ENCODE measurements at places on chromosomes 1 and 21. TPM values are rescaled to one million over a fixed set of nuclear protein-coding genes. Genes with fewer than 3 reads are reported as not detected.
A peak's percentile ranks its signal among the peaks of the same experiment; 100 is the strongest.

- DNase-seq: no peak
These were observed 240.3 kb downstream of the OLFM3 start for GRCh38 chr1:101756411-101756810.

DNA sequence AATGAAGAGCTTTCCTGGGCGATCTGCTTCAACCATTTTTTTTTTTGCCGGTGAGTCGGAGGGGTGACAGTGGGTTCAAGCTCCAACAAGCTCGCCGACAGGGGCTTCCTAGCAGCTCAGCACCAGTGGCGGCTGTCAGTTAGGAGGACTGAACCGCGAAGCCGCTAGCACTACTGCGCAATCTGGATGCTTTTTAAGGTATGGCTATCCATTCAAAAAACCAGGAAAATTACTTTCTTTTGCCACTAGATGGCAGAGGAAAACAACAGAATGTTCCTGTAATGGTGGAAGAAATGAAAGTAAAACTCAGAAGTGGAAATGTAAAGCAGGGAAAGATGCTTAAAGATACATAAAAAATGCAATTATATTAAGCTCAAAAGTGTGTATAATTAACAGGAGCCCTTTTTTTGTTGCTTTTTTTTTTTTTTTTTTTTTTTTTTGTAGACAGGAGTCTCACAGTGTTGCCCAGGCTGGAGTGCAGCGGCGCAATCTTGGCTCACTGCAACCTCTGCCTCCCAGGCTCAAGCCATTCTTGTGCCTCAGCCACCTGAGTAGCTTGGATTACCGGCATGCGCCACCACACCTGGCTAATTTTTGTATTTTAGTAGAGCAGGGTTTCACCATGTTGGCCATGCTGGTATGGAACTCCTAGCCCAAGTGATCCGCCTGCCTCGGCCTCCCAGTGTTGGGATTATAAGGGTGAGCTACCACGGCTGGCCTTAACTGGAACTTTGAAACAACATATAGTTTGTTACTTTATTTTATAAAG, 8.5 kb downstream of the KYAT3 start:
- no peak for DNase-seq

PGM1 gene
- total RNA-seq: 258 TPM

- DNase-seq: no peak
These were observed 69.8 kb downstream of the STUM start for GRCh38 chr1:226618380-226618779.

GRCh38 chr1:19758227-19758830, 41.4 kb downstream of the TMCO4 start:
- no peak for DNase-seq

- no peak for DNase-seq
These were observed 1.8 kb upstream of the PTPN14 start for GRCh38 chr1:214553142-214553710.

GABRD gene
- total RNA-seq: not detected

HAPLN2 gene
- total RNA-seq: 1.8 TPM

GRCh38 chr1:174262349-174263241, 103.3 kb downstream of the RABGAP1L start:
- no peak for DNase-seq

DNA sequence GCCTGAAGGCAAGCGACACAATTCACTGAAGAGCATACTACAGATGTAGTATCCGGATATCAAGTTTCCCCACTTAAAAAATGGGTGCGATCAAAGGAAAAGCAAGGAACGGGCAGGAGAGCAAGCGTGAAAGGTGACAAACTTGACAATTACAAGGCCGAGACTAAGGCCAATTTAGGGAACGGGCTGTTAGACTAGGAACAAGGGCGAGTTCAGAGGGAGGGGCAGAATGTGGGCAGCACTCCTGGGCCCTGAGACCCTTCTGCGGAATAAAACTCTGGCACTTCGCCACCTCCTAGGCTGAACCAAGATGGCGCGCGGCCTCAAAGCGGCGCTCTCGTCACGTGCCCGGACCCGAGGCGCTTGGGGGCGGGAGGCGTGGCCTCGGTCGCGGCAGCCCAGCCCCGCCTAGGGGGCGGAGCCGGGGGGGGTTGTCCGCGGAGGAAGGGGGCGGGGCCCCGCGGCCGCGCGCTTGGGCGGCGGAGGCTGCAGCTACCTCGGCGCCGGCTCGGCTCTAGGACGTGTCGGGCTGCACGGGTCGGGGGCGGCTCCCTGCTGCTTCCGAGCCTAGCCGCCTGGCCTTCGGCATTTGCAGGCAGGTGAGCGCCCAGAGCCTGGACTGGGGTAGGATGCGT, at the start of gene PPFIA4:
TSS of gene PPFIA4 (plus strand) at position 461 of the 635 bp plus-strand sequence. CDS start 12,518 bp downstream, outside the sequence.
- peak; percentile 81 for DNase-seq

COL18A1 gene
- total RNA-seq: 134 TPM

GRCh38 chr1:9183898-9184297, 50.7 kb upstream of the H6PD start:
- no peak for DNase-seq

- DNase-seq: no peak
These were observed 24.7 kb downstream of the ACKR1 start for GRCh38 chr1:159229260-159229885.

SYT11 gene
- total RNA-seq: 21.5 TPM

GRCh38 chr1:232378266-232379062, 251.5 kb downstream of the SIPA1L2 start:
- DNase-seq: no peak

THEM5 gene
- total RNA-seq: not detected

GUCA2B gene
- not detected for total RNA-seq

NOTCH2NLA gene
- total RNA-seq: 18.9 TPM

DNA sequence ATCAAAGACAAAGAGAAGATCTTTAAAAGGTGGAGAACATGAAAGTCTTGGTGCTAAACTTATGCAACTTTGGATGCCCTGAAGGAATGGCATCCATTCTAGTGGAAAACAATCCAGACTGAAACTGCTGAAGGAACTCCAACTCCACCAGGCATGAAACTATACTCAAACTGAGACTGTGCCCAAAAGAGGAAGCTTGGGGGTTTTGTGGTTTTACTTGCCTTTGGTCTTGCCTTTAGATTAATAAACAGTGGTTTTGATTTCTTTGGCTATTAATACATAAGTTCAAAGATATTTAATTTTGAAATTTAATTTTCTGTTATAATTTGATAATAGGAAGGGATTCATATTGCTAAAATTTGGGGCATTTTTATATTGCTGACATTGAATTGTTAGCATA, 17.4 kb upstream of the SLC30A10 start:
- DNase-seq: no peak

RHBG gene
- total RNA-seq: not detected

DNA sequence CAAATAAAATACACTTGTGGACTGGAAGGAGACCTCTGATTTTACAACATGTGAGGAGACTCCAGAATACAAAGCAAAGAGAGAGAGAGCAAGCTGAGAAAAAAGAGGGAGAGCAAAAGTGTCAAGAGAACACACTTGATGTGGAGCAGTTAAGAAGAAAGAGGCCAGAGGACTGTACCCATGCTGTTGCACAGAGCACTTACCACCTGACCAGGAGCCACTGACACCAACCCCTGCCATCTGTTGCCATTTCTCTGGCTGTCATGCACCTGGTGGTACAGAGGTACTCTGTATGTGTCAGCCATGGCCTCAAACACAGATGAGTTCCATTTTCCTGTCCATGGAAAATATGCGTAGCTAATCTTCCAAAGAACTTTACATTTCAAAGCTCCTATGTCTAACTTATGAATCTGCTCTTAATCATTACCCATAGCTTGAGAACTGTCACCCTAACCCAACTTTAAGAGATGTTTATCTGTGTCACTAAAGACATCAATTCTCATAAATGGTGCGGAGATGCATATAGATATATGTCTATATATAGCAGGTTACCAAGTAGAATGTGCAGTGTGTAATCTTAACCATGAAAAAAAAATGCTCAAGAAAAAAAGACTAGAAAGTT, 32.8 kb upstream of the ABCD3 start:
- DNase-seq: no peak

GRCh38 chr1:218546314-218546713, 201.2 kb downstream of the TGFB2 start:
- no peak for DNase-seq

DNA sequence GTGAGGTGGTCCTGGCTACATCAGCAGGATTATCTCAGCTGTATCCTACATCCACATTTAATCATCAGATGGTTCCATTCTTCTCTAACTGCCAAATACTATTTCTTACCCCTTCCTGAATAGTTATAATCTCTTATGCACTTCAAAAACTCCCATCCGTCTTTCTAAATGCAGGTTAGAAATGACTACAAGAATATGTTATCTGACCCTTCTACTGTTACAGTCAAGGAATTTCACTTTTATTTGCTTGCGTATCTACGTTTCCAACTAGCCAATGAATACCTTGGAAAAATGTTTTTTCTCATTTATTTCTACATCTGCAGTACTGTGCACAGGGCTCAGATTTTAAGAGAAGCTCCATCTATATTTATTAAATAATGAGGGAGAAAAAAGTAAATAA, 709.9 kb downstream of the KCNT2 start:
- no peak for DNase-seq

FAM151A gene
- not detected for total RNA-seq

DNA sequence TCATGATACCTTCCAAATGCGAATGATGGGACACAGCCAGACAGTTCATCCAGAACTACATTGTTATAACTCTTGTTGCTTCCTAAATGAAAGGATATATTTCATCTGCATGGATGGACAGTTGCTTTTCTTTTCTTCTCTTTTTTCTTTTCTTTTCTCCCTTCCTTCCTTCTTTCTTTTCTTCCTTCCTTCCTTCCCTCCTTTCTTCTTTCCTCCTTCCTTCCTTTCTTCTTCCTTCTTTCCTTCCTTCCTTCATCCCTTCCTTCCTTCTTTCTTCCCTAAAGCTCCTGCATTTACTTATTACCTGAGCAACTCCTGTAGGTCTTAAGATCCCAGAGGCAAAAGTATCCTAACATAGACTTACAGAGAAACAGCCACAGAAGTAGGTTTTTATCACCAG, 221.6 kb downstream of the DUSP10 start:
- DNase-seq: no peak

DNA sequence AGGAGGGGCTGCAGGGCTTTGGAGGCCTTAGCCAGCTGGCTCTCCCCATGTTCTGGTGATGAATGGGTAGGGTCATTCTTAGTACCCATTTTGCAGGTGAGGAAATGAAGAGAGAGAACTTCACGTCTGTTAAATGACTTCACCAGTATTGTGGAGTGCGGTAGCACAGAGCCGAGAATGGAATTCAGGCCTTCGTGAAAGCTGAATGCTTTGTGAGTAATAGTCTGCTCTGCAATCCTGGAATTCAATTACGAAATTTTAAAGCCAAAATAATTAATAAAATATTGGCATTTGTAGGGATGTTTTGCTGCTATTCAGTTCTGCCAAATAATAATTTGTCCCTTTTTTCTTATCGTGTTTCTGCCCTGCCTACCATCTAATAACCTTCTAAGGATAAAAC, 197.7 kb downstream of the GREM2 start:
- DNase-seq: no peak

- DNase-seq: no peak
These were observed 11.2 kb downstream of the MINDY1 start for GRCh38 chr1:150995460-150995859.

DNA sequence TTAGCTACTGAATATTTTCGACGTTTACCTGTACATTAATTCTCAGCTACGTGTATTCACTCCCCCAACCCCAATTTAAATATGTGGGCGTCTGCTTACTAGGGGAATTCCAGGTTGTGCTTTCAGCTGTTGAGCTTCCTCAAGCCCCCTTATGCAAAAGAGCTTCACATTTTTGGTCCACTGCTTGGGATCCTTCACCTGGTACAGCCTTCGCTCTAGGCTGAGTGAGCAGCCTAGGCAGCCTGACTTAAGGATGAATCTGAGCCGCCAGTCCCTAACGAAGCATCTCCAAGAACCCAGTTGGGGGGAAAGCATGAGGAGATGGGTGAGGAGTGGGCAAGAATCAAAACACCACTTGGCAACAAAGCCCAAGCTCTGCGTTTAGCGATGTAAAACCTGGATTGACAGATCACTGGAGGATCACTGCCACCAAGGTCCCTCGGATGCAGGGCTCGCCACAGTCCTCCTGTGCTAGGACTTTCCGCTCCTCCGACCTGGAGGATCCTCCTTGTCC, 674 bp downstream of the BCL10 start:
- DNase-seq: no peak

GRCh38 chr1:43143441-43143888, 28.6 kb downstream of the EBNA1BP2 start:
- no peak for DNase-seq

GRCh38 chr1:22808676-22809483, 98.2 kb downstream of the EPHB2 start:
- DNase-seq: peak; percentile 81

- no peak for DNase-seq
These were observed 89.0 kb upstream of the PPM1J start for GRCh38 chr1:112803906-112804762.

DNA sequence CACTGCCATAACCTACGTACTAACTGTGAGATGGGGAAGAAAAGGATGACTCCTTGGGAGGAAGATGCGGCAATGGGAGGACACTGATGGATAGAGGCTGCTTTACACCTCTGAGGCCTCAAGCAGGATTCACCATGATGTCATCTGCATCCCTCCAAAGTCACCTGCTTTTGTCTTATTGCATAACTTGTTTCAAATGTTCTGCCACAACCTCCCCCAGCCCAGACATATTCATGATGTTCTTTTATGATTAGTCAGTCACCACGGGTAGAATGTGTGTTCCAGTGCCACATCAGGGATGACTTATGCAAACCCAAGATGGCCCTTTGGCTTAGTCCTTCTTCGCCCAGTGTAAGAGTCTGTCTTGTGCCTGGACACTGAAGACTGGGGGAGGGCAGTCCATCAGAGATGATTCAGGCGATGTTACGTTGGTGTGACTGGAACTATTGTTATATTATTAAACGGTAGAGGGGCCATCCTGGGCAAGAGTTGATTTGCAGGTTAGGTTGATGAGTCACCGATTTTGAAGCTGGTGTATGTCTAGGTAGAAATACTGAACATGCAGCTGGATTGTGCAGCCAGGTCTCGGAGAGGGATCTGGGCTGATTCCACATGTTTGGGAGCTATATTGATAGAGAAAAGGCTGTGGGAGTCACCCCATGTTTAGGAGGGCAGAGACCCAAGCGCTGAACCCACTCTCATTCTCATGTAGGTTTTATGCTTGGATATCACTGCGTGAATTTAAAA, 32.6 kb downstream of the RYR2 start:
- no peak for DNase-seq

DNASE2B gene
- not detected for total RNA-seq

C1orf226 gene
- 7.0 TPM for total RNA-seq

DNA sequence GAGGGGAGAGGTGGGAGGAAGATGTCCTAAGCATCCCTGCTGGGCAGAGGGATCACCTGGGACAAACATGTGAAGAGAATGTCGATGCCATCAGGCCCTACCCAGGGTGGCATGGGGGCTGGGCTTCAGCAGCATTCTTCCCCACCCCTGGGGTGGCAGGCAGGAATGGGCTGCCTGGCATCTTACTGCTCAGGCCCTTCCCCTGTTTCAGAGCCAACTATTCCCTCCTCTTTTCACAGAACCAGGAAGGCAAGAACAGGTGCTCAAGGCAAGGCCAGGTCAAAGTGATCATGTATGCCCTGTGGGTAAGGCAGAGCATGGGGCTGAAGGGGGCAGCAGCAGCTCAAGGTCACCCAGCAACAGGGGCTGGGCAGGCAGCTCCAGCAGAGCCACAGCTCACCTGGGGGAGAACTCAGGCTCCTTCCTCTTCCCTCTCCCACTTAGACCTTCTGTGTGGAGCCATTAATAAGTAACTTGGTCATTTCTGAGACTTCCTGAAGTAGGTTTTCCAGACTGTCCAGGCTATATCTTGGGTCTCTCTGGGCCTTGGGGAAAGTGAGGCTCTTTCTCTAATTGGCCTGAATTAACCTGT, 56.4 kb downstream of the ELK4 start:
- DNase-seq: no peak

HRNR gene
- total RNA-seq: not detected

All from right atrium auricular region (tissue), 2 donors.